Hypothalamus (tissue), 51 donors: ENCODE measurements at places on chromosomes 7 and 10.

DNA sequence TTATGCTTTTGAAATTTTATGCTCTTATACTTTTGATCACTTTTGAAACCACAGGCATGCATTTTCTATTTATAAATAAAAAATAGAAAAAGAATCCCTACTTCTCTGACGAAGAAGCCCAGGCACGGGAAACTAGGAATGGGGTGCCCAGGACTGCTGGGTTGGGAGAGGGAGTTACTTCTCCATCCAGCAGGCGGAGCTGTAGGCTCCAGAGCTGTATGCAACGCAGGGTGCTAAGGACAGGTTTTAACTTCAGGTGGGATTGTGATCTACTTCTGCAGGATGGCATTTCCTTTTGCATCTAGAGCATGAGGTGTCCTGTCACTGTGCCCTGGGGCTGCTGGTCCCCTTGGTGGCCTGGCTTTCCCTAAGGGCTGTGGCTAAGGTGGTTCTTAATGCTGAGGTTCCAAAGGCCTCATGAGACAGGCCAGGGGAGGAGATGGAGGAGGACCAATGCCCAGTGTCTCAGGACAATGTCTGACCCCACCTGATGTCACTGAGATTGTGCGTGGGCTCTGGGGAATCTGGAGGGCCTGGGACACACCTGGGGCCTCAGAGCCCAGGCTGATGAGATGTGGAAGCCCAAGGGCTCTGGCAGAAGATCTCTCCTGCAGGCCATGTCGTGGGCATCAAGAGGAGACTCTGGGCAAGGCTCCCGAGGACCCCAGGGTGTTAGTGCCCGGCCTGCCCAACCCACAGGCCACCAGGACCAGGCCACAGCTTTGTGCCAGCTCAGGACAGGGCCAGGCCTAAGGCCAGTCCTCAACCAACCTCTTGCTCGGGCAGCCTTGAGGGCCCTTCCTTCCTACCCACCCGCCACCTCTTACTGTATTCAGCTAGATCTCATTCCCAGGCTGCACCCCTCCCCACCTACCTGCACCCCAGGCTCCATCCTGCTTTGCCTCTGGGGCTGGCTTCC is 507 bp downstream of the CCDC201 start:
- DNase-seq, result no peak

DNA sequence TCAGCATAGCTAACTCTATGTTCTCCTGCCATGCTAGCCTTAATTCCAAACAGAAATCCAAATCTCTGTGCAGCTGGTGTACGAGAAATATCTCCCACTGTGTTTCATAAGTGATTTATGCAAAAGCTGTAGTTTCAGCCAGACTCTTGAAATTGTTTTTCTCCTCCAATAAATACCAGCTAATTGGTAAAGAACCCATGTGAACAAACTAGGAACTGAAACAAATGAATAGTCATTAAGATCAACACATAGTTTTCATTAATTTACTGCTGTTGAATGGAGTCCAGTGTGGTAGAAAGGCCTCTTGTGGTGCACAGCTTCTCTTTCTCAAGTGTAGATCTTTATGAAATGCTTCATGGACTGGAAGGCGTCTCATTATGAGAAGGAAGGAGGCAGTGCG is 18.4 kb downstream of the PPP1R17 start:
- DNase-seq, result no peak

GRCh38 chr7:102094316-102094650 is 192.4 kb upstream of the SH2B2 start:
- no peak for DNase-seq

GRCh38 chr10:125025341-125025740 is 83.4 kb downstream of the ZRANB1 start:
- DNase-seq, result no peak

DNA sequence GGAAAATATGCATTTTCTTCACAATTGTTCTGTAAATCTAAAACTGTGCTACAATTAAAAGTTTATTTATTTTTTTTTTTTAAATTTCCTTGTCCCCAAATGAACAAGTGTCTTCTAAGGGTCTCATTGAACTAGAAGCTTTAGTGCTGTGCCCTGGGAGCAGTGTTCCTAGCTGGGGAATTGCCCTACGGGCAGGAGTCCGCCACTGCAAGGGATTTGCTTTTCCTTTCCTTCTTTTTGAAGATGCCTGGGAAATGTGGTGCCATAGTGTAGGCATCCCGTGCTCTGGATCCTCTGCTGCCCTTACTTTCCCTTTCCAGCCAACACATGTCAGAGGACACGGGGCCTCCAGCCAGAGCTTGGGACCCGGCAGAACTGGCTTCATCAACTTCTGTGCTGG is 177.1 kb upstream of the CTBP2 start:
- no peak for DNase-seq

GRCh38 chr10:101858723-101859500 is 15.3 kb upstream of the KCNIP2 start:
- DNase-seq, result no peak

GRCh38 chr7:13724977-13725566 is 264.4 kb downstream of the ETV1 start:
- DNase-seq, result no peak

DNA sequence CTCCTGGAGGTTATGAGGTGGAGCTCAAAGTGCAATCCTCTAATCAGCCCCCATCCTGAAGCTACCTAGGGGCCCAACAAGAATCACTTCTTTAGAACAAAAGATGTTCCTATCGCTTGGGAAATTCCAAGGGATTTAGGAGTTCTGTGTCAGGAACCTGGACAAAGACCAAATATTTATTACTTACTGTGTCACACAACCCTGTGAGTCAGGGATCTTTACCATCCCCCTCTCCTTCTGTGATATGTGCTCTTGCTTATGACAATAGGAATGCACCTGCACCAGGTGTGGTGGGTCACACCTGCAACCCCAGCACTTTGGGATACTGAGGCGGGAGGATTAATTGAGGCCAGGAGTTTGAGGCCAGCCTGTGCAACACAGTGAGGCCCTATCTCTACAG is 485.8 kb downstream of the PLXDC2 start:
- no peak for DNase-seq

DNA sequence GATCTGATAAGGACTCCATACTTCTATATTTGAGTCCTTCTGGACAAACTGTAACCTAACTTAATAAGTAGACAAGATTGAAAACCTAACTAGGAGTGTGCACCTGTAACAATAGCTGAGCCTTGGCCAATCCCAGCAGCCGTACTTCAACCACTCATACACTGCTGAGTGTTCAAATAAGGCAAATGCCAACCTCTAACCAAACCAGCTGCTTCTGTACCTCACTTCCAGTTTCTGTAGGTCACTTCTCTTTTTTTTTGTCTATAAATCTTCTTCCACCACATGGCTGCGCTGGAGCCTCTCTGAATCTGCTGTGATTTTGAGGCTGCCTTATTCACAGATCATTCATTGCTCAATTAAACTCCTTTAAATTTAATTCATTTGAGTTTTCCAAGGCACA is 753.2 kb downstream of the DNAJB9 start:
- no peak for DNase-seq

DNA sequence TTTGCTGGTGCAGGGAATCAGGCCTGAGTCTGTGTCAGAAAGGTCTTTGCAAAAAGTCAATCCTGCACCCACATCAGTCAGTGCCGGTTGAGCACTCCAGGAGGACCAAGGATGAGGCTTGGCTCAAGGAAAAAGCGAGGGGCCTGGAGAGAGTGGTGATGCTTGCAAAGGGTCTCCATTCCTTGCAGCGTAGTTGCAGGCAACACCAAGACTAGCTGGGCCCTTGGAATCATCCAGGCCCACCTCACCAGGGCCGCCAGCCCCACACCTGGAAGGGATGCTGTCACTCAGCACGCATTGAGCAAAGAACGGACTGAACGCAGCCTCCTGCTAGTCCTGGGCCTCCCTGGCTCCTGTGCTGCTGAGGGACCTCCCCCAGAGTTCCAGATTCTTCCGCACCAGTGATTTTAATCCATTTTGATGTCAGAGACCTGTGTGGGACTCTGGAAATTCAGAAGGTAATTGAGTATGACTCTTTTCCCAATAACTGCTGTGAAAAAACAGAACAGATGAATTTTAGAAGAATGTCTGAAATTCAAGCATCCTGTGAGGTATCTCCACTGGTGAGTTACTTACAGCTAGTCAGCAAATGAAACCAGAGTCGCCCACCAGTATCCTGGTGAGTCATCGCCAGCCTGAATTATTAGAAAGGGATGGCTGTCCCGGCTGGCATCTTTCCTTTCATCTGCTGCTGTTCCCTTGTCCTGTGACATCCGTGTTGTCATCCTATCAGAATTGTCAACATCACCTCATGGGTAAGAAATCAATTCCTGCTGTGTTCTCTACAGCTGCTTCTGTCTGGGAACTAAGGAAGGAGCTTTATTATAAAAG is 150.8 kb upstream of the NPS start:
- no peak for DNase-seq

DNA sequence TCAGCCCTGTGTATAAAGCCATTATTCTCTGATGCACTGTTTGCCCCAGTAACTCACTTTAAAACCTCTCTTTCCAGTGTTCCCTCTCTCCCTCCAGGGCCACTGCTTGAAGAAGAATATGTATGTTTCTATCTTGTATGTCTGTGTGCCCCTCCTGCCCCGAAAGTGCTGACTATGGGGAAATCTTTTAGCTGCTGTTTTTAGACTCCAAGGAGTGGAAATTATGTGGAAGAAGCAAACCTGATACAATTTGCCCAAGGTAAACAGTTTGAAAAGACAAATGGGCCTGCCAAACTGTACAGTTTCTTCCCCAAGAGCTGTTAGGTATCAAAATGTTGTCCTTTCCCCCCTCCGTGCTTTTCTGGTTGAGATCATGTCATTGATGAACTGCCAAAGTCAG is 3.4 kb downstream of the ADRA2A start:
- no peak for DNase-seq

DNA sequence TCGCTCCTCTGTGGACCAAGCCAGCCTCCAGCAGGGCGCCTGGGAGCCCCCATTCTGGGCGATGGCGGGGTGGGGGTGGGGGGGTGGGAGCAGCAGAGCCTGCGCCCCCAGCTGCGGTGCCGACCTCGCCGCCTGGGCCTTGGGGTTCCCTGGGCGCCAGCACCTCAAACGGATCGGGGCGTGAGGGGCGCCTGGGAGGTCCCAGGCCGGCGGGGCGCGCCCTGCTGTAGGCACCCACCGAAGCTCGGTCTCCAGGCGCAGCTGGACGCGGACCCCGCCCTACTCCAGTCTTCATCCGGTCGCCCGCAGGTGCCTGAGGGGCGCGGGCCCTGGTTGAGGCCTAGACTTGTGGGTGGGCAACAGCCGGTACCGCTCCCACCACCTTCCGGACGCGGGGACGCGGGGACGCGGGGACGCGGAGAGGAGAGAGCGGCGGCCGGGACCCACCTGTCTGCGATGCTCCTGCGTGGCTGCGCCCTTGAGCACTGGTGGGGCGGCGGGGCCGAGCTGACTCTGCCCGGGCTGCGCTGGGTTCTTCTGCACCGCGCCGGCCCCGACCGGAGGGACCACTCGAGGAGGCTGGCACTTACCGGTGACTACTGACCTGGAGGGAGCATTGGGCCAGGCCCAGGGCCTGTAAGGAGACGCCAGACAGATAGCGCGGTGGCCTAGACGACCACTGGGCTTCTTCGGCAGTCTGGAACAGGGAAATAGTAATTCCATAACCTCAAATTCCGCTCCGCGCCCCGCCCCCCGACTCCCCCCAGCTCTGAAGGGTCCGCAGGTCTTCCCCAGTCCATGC is 5.5 kb upstream of the KCP start:
- no peak for DNase-seq

DNA sequence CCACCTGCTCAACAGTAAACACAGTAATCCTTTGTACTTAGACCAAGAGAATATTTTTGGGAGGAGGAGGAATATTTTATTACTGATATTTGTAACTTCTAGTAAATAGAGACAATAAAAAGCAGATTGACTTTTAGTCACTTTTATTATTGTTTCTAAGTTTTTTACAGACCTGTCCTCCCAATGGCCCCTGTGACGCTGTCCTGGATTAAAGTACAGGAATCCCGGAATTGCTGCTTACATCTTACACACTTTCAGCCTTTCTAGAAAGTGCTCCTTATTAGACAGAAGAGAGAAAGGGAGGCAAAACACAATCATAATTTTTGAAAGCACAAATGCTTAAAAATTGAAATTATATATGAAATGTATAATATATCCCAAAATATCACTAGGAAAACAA is 86.4 kb upstream of the PRKG1 start:
- no peak for DNase-seq

DNA sequence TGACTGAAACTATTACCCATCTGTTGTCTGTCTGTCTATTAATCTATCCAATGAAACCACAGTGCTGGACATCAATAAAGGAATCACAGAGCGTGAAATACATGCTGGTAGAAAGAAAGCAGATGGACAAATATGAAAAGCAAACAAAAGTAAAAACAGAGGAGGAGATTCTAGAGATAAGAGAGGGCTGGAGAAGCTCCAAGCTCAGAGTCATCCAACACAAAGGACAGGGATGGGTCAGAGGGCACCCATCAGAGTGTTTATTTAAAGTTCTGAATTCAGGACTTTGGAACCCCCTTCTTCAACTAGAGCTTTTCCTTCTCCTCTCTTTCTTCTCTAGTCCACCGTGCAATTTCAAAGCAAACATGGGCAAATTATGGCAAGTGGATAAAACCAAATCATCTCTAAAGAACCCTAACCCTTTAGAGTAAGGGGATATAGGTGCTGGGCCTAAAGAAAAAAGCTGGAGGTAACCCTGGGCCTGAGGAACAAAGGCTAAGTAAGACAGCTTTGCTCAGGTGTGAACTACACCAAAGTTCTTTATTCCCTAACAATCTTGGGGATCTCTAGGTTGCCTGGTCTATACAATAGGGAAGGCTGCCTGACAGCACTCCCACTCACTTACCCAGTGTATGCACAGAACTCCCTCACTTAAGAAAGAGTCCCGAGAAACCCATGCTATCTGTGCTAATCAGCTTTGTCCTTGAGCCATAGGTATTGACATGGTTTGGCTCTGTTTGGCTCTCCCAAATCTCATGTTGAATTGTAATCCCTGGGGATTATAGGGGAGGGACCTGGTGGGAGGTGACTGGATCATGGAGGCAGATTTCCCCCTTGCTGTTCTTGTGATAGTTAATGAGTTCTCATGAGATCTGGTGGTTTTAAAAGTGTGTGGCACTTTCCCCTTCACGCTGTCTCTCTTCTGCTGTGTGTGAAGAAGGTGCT is 97.0 kb downstream of the BAMBI start:
- no peak for DNase-seq

GRCh38 chr10:43244783-43245182 is 22.1 kb downstream of the RASGEF1A start:
- DNase-seq, result no peak
